Chondrocyte (in vitro differentiated cells): ENCODE measurements at places on chromosomes 2 and 18.

GRCh38 chr2:30149513-30149912, 2.7 kb downstream of the YPEL5 start:
- no peak for DNase-seq

- DNase-seq, result no peak
Measured at GRCh38 chr18:75221397-75221796, 10.8 kb downstream of the TSHZ1 start.

DNA sequence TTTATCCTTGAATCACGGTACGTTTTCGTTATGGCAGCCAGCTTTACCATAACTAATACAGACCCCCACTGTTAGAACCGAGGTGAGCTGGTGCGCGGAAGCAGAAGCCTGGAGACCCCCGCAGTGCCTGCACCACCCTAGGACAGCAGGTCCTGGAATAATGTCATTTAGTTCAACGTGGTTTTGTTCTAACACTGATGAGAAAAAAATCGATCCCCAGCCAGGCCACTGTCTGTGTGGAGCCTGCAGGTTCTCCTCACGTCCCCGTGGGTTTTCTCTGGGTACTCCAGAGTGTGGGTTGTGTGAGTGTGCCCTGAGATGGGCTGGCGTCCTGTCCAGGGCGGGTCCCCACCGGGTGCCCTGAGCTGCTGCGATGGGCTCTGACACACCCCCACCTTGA, 69.9 kb upstream of the ST3GAL5 start:
- DNase-seq, result no peak

GRCh38 chr2:72789241-72789640, 36.6 kb downstream of the EXOC6B start:
- no peak for DNase-seq

- no peak for DNase-seq
Measured at GRCh38 chr18:46591783-46592391, 65.1 kb downstream of the LOXHD1 start.

DNA sequence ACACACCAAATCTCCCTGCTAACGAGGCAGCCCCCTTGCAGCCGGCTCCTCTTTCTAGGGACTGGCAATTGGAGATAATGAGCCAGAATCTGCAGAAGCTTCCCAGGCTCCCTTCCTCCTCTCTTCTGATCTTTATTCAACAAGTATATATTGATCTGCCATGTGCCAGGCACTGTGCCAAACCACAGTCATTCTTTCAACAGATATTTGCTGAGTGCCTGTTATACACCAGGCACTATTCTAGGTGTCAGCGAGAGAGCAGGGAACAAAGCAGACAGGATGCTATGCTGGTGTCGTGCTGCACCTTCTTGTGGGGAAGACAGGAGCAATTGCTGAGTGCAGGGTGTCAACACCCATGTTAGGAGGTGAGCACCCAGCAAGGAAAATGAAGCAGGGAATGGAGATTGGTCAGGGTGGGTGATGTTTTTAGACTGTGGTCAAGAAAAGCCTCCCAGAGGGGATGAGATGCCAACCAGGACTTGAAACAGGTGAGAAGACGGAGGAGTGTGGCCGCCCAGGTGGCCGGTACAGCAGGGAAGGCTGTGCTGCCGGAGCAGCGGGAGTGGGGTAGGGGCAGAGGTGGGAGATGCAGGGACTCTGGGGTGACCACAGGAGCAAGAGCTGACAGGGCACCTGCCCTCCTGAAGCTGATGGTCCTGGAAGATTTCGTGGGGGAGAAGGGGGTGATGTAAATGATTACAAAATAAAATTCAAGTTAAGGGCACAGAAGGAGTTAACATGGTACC, 307.6 kb upstream of the RAB12 start:
- no peak for DNase-seq

- DNase-seq, result no peak
Measured at GRCh38 chr18:68666381-68666780, 48.5 kb downstream of the TMX3 start.

DNA sequence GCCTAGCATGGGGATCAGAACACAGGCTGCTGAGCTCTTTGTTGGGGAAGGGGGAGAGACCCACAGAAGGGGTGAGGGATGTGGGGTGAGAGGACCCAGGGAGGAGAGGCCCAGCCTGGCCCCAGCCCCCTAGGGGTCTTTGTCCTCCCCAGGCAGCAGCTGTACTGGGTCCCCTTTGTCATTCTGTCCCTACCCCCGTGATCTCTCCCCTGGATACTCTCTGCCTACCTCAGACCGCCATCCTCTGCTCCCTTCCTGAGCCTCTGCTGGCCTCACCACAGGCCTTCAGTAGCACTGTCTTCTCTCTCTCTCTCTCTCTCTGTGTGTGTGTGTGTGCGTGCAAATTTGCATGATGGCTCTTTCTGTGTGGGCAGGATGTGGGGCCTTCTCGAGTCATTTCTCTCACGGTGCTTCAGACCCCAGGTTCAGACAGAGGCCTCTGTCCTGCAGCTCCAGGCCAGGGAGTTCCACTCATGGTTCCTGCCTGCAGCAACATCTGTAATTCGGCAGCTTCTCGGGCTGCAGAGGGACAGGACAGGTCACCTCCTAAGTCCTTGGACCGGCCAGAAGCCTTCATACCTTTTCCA, 1.4 kb downstream of the PSD4 start:
- no peak for DNase-seq

- DNase-seq, result no peak
Measured at GRCh38 chr2:121075641-121076497, 209.1 kb downstream of the TFCP2L1 start.

GRCh38 chr18:31688606-31689005, 4.2 kb upstream of the B4GALT6 start:
- DNase-seq, result no peak

GRCh38 chr2:230933521-230934180, 8.6 kb upstream of the GPR55 start:
- DNase-seq, result peak; percentile 68

DNA sequence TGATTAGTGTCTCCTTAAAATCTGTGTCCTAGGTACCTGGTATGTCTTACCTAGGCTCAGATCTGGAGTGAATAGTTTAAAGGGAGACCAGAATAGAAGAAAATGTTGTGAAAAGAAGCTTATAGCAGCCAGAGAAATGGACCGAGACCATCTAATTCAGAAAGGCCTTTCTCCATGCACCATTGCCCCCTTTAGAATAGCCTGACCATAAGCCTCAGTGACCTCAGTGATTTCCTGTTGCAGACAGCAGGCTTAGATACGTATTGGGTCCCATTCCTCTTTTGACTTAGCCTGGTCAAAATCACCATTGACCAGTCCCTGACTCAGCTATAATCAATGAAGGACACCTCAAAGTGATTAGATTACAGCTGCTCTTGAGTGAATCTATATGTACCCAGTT, 690.7 kb upstream of the KLHL29 start:
- DNase-seq, result no peak

DNA sequence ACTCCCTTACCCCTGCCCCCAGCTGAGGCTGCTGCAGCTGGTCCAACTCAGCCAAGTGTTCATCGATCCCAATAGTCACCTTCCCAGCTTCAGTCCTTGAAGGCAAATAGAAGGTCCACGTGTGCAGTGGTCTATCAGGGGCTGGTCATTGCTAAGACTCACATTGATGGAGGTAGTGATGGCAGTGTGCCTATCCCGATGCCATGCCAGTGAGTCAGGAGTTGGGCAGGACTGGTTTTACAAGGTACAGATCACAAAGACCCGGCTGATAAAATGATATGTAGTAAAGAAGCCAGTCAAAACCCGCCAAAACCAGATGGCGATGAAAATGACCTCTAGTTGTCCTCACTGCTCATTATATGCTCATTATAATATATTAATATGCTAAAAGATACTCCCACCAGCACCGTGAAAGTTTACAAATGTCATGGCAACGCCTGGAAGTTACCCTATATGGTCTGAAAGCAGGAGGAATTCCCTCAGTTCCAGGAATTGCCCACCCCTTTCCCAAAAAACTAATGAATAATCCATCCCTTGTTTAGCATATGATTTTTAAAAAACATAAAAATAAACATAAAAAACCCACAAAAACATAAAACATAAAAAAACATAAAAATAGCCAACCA, 2.9 kb upstream of the C2orf80 start:
- DNase-seq, result no peak

GRCh38 chr2:207156451-207157161, 9.1 kb downstream of the KLF7 start:
- no peak for DNase-seq

- DNase-seq, result no peak
Measured at GRCh38 chr2:157085522-157085921, 172.0 kb upstream of the GALNT5 start.

DNA sequence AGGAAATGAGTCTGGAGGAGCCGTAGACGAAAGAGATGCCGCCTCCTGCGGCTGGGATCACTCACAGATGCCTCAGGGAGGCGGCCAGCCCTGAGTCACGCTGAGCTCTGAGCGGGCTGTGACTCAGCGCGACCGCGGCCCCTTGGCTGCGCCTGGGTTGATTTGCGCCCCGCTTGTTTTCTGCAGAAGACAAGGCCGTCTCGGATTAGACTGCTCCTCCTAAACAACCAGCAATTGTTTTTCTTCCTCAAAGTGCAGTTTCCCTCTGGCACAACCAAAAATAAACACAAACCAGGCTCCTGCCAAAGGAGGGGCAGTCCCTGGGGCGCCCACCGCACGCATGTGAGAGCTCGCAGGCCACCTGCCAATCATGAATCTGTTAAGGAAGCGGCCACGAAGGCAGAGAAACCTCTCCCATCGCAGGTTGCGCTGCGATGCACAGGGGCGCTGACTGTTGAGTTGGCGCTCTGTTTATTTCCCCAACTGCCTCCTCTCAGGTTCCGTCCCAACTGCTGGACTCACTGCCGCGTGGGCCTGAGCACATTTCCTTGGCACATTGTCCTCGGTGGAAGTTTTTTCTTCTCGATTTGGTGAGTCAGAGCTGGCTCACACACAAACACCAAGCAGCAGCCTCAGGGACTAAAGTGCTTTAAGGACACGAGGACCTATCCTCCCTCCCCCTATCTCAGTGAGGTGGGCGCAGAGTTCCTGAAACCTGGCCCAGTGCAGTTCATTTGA, 85.2 kb upstream of the NDUFV2 start:
- peak; percentile 92 for DNase-seq

DNA sequence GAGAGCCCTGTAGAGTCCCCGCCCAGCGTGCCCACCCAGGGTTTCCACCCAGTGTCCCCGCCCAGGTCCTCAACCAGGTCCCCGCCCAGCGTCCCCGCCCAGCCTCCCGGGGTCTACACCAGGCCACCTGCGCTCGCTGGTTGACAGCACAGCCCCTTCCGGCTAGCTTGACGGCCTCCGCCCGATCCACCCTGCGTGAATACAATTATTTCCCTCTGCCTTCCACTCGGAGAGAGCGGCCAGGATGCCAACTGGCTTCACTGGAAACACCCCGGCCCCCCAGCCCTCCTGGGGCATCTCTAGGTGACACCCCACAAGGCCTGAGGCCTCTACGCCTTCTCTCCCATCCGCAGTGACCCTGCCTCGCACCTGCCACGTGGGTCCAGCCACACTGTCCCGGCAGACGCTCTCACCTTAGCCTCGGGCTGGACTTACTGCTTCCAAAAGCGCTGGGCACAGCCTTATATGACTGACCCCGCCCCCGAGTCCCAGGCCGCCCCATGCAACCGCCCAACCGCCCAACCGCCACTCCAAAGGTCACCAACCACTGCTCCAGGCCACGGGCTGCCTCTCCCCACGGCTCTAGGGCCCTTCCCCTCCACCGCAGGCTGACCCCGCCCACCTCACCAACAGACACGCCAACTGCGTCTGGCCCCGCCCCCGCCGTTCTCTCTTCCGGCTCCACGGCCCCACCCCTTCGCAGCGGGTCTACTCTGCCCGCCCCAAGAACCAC, 188.1 kb downstream of the LAMA1 start:
- no peak for DNase-seq

- DNase-seq, result no peak
Measured at GRCh38 chr2:112699984-112700667, 20.7 kb upstream of the NT5DC4 start.

GRCh38 chr2:45173513-45173912, 164.3 kb upstream of the SIX2 start:
- DNase-seq, result no peak

DNA sequence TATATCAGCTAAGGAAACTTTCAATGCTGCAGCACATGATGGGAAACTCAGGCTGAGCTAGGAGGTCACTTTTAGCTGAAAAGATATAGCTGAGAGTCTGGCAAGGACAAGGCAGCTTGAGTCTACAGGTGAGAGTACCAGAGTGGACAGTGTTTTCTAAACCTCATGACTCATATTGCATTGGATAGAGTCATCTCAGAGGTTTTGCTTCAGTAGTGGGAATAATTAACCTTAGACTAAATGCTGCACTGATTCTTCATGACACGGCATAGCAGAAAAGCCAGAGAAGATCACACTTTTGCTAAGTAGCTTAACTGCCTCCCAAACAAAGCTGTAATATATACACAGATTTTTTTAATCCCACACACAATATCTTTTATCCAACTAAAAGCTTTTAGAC, 865.0 kb upstream of the CDH2 start:
- DNase-seq, result no peak

DNA sequence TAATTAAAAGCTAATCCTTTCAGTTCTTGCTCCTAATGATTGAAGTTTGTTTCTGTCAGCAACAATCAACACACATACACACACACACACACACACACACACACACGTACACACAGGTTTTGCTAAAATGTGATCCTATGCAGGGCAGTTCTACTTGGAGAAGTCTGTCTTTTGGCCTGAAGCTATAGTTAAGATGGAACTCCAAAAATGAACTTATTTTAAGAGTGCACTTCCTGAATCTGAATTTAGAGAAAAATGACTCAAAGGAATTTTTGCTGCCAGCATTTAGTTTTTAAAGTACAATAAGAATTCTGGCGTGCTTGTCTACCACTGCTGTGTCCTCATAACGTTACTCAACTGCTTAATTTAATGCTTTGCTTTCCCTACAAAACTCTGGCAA, 6.6 kb downstream of the GALNT5 start:
- no peak for DNase-seq

GRCh38 chr2:181332044-181332605, 125.1 kb upstream of the ITGA4 start:
- no peak for DNase-seq

DNA sequence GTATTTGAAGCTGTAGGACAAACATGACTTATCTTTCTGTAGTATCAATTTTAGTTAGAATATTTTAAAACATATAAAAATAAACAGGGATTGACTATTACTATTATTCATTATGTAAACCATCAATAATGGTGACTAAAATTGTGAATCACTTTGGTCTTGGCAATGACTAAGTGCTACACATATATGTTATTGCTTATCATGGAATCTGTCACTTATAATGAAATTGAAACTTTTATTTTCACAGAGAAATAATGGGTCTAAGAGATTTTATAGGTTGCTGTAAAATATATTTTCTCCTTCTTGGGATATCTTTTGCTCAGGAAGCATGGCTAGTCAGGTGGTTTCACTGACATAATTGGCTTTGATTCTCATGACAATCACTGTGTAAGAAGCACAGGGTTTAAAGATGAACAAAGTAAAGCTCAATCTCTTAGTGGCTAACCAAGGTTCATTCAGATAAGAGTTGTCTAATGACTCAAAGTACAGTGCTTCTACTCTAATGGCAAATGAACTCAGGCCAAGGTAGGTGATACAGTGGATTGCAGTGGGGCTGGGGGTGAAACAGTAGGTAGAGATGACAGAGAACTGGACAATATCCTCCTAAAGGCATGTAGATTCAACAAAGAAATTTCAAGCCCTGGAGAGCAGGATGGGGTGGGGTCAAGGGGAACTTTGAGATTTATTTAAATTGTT, 98.6 kb upstream of the FANCL start:
- no peak for DNase-seq

GRCh38 chr18:50836521-50836957, 16.7 kb upstream of the MRO start:
- DNase-seq, result no peak

GRCh38 chr18:45916302-45916701, 50.8 kb downstream of the EPG5 start:
- DNase-seq, result no peak
